ENCODE measurements at places on chromosomes 16 and 17.

- DNase-seq: no peak
Measured at GRCh38 chr16:25064937-25065336, 46.6 kb upstream of the LCMT1 start.

DNA sequence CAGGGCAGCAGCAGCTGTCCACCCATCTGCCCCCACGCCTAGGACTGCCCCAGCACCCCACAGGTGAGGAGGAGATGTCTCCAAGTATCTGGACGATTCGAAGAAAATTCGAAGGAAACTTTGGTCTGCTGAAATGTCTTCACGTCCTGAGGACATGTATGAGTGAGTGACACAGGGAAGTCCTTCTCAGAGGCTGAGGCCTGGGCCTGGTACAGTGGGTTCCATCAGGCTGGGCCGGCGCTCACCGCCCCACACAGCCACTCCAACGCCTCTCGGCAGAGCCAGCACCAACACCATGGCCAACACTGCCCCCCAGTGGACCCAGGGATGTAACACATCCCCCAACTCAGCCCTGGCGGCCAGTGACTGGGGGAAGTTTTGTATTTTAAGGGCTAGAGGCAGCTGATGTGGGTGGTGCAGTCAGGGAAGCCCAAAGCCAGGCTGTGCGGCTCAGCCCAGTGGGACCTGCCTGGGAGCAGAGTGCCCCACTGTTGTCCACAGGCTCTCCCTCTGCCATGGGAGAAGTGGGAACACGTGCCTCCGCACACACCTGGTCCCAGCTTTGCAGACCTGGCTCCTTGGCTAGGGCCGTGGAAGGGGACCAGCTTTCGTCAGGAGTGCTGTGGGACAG, 55.8 kb upstream of the FASN start:
- peak; percentile 84 for DNase-seq

GRCh38 chr17:80146121-80147034, 550 bp downstream of the EIF4A3 start:
- DNase-seq: peak; percentile 44

GRCh38 chr17:5210091-5210490, 18.4 kb upstream of the ZNF594 start:
- DNase-seq: peak; percentile 31

- no peak for DNase-seq
Measured at GRCh38 chr16:1681032-1681431, 3.0 kb downstream of the JPT2 start.

DNA sequence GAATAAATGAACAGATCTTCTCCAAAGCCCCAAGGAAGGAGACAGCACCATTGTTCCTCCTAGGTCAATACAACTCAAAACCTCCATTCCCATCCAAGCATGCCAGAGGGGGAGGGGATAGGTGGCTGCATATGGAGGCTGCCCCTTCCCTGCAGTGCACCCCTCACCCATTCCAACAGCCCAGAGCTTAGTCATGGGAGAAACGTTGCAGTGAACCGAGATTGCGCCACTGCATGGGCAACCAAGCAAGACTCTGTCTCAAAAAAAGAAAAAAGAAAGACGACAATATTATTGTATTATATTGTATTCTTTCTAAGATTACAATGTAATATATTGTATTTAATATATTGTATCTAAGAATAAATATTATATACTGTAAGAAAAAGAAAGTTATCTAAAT, 36.4 kb upstream of the CD300E start:
- no peak for DNase-seq

- DNase-seq: no peak
Measured at GRCh38 chr17:81064678-81065475, 29.9 kb downstream of the BAIAP2 start.

GRCh38 chr16:17491140-17491662, 20.4 kb upstream of the XYLT1 start:
- DNase-seq: peak; percentile 41

DNA sequence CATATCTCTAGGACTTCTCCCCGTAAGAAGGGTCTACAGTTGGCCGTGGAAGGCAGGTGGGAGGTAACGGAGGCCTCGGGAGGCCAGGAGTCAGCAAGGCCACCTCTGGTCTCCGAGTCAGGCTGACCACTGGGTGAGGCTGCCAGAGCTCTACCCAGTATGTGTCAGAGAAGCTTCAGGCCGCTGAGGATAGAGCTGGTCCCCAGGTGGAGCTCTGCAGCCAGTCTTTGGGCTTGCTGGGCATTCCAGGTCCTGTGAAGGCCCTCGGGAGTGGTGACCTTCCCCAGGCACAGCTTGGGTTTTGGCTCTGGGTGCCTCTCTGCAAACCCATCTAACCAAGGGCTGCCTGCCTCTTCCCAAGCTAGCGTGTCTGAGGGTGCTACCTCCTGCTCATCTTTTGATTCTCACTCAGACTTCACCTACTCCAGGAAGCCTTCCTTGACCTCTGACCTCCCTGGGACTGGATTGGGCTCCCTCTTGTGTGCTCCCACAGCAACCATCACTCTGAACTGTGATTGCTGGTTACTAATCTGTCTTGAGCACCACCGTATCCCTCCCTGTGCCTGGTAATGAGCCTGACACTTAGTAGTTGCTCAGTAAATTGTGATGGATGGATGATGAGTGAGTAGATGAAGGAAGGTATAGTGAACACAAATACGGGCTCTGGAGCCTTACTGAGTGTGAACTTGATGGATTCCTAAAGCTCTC, 22.3 kb downstream of the RHBDL3 start:
- no peak for DNase-seq

GRCh38 chr17:63399856-63400255, 46.2 kb downstream of the CYB561 start:
- no peak for DNase-seq

- no peak for DNase-seq
Measured at GRCh38 chr17:4715063-4715744, 4.8 kb downstream of the ARRB2 start.

DNA sequence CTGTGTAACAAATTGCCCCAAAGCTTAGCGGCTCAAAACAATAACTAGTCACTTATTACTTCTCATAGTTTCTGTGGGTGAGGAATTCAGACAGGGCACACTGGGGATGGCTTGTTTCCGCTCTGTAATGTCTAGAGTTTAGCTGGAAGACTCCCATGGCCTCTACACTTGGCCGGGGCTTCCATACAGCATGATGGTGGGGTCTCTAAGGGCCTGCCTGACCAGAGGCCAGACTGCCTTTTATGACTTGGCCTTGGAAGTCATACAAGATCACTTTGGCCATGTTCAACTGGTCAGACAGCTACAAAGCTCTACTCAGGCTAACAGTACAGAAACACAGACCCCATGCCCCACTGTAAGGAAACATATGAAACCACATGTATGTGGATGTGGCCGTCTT, 8.2 kb downstream of the GLP2R start:
- no peak for DNase-seq

DNA sequence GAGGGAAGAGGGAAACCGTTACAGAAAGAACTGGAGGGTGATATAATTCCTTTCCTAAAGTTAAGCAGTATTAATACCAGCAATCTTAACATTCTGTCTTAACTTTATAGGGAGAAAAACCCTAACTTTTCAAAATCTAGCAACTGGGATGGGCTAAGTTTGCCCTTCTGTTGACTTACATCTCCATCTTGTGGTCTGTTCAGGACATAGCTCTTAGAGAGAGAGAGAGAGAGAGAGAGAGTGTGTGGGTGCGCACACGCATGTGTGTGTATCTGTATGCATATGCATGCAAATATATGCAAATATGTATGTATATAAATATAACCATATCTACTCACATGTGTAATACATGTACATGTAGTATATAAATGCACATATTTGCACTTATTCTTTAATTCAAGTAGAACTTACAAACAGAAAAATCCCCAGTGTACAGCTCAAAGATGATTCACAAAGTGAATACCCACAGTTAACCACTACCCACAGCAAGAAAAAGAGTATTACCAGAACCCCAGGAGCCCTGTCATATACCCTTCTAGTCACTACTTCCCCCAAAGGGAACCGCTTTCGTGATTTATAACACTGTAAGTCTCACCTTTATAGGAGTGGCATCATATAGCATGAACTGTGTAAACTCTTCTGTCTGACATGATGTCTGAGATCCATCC, 46.5 kb downstream of the STX8 start:
- no peak for DNase-seq

DNA sequence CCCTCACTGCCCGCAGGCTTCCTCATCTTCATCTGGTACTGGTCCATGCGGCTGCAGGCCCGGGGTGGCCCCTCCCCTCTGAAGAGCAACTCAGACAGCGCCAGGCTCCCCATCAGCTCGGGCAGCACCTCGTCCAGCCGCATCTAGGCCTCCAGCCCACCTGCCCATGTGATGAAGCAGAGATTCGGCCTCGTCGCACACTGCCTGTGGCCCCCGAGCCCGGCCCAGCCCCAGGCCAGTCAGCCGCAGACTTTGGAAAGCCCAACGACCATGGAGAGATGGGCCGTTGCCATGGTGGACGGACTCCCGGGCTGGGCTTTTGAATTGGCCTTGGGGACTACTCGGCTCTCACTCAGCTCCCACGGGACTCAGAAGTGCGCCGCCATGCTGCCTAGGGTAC, 4.7 kb upstream of the ADGRG3 start:
- no peak for DNase-seq

DNA sequence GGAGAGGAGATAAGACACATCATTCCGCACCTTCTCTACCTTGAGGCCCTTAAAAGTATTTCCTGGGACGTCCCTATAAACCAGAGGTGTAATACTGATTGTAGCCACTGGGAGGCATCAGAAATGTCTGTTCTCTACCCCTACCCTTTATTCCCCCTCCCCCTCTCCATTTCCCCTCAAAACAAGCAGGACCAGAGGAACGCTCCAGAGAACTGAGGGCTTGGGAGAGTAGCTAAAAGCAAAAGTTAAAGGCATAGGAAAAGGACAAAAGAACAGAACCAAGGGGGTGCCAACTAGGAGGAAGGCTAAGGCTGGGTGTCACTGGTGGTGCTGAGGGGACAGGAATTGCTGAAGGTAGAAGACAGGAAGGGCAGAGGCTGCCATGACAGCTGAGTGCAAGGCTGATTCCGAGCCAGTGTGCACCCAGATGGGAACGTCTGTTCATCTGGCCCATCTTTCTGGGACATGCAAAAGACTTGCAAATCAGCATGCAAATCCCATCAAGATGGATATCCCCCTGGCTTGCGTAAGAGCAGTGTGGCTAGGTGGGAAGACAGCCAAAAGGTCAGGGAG, 6.7 kb downstream of the CAMTA2 start:
- peak; percentile 70 for DNase-seq

- peak; percentile 76 for DNase-seq
Measured at GRCh38 chr17:80485846-80486245, 9.4 kb upstream of the NPTX1 start.

GRCh38 chr17:18041776-18042175, 2.6 kb downstream of the GID4 start:
- DNase-seq: no peak
